ENCODE measurements at places on chromosomes 5 and 9. TPM values are rescaled to one million over a fixed set of nuclear protein-coding genes. Genes with fewer than 3 reads are reported as not detected.

DNA sequence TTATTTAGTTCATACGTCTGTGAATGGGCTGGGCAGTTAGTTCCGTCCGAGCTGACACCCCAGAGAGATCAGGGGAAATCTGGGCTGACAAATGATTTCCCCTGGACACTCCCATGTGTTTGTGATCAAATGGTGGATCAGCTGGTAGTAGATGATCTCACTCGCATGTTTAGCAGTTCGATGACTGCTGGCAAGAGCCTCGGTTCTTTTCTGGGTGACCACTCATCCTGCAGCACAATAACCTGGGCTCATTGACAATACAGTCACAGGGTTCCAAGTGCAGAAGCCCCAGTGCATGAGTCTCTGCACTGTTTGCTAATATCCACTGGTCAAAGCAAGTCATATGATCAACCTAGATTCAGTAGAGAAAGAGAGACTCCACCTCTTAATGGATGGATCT, 155.9 kb downstream of the NR2F1-AS1 start:
- no peak for DNase-seq
- H3K36me3 ChIP-seq, result no peaks in the 10 kb centered on the region
- no peaks in the 10 kb centered on the region for H3K27me3 ChIP-seq
- H3K4me3 ChIP-seq, result no peak overlapping the region
- no peak overlapping the region for H3K27ac ChIP-seq
- no peaks in the 10 kb centered on the region for H3K4me1 ChIP-seq

DNA sequence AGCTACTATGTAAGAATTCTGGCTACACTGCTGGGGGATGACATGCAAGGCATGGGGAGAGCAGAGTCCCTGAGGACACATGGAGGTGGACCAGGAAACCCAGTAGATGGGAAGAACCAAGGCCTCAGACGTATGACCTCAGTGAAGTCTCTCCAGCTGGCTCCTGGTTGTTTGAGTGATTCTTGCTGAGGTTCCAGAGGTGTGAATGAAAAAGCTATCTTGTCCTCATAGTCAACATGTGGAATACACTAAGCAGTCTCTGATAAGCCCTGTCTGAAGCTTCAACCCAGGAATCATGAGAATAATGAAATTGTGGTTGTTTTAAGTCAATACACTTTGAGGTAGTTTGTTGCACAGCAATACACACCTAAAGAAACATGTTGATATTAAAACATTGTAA, 78.0 kb downstream of the GABRA6 start:
- no peak overlapping the region for H3K27ac ChIP-seq
- no peaks in the 10 kb centered on the region for H3K4me1 ChIP-seq
- no peaks in the 10 kb centered on the region for H3K27me3 ChIP-seq
- no peak overlapping the region for H3K4me3 ChIP-seq
- no peak for DNase-seq
- no peaks in the 10 kb centered on the region for H3K36me3 ChIP-seq

DNA sequence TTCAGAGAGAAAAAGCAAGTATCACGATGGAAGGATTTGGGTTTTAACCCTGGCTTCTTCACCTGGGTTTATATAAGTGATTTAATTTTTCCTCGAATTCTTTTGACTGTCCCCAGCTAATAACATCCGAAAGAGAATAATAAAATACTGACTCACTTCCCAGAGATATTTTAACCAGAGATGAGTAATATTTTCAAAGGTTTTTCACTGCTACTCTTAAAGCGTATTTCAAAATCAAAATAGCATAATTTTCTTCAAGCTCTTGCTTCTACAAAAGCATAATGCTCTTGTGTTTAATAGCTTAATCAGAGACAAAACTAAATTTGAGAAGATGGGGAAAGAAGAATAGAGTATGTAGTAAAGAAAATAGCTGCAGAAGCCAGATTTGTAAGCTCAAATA, 215.2 kb upstream of the PTGER4 start:
- no peaks in the 10 kb centered on the region for H3K36me3 ChIP-seq
- DNase-seq, result no peak
- no peaks in the 10 kb centered on the region for H3K27me3 ChIP-seq
- H3K27ac ChIP-seq, result no peak overlapping the region
- H3K4me3 ChIP-seq, result no peak overlapping the region

GRCh38 chr9:14535161-14535955, 157.9 kb downstream of the ZDHHC21 start:
- no peaks in the 10 kb centered on the region for H3K27me3 ChIP-seq
- H3K4me1 ChIP-seq, result no peaks in the 10 kb centered on the region
- DNase-seq, result no peak
- no peaks in the 10 kb centered on the region for H3K36me3 ChIP-seq
- H3K4me3 ChIP-seq, result no peak overlapping the region

DNA sequence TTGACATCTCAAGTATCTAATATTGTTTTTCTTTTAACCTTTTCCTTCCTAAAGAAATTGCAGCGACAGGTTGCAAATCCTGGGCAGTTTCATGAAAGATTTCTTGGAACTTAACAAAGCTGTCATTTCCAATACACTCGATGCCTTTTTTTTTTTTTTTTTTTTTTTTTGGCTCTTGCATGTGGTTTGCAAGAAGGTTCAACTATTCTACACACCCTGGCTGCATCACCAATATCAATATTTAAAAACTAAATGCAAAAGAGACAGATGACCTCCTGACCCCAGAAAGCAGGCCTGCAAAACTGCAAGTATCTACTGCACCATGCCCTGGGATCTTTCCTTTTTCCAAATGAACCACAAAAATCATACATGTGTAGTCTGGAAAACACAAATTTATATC, 4.4 kb upstream of the NFIB start:
- no peak for DNase-seq
- no peaks in the 10 kb centered on the region for H3K36me3 ChIP-seq
- peak overlapping the region; percentile 84 for H3K27ac ChIP-seq
- no peaks in the 10 kb centered on the region for H3K27me3 ChIP-seq
- H3K4me3 ChIP-seq, result peak overlapping the region; percentile 60
- H3K4me1 ChIP-seq, result peaks cover 4% of the 10 kb centered on the region

GRCh38 chr9:98873951-98874371, 66.5 kb downstream of the GALNT12 start:
- no peaks in the 10 kb centered on the region for H3K4me1 ChIP-seq
- no peak overlapping the region for H3K27ac ChIP-seq
- H3K27me3 ChIP-seq, result no peaks in the 10 kb centered on the region
- H3K36me3 ChIP-seq, result no peaks in the 10 kb centered on the region

DNA sequence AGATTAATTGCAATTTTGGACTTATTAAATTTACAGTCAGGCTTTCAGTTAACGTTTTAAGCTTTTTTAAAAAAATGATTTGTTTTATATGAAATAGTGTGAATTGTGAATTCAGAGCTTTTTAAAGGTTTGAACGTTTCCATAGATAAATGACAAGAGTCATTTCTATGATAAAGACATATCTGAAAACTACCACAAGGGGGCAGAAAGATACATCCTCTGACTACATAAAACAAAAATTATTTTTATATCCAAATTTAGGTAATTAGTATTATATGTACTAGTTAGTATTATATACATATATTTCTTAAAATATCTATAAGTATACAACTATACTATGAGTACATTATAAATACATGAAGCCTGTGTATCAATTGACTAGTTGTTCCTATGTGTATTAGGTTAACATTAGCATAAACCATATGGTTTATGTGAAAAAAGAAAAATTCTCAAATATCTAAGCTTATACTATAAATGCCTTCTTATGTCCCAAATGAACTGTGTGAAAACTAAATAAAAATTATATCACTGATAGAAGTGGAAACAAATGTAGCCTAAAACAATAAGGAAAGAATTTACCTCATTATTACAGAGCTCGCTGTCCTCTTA, 155.2 kb downstream of the MEF2C start:
- no peak overlapping the region for H3K4me3 ChIP-seq
- H3K27ac ChIP-seq, result no peak overlapping the region
- DNase-seq, result no peak
- no peaks in the 10 kb centered on the region for H3K27me3 ChIP-seq
- H3K36me3 ChIP-seq, result no peaks in the 10 kb centered on the region
- H3K4me1 ChIP-seq, result peaks cover 10% of the 10 kb centered on the region

DNA sequence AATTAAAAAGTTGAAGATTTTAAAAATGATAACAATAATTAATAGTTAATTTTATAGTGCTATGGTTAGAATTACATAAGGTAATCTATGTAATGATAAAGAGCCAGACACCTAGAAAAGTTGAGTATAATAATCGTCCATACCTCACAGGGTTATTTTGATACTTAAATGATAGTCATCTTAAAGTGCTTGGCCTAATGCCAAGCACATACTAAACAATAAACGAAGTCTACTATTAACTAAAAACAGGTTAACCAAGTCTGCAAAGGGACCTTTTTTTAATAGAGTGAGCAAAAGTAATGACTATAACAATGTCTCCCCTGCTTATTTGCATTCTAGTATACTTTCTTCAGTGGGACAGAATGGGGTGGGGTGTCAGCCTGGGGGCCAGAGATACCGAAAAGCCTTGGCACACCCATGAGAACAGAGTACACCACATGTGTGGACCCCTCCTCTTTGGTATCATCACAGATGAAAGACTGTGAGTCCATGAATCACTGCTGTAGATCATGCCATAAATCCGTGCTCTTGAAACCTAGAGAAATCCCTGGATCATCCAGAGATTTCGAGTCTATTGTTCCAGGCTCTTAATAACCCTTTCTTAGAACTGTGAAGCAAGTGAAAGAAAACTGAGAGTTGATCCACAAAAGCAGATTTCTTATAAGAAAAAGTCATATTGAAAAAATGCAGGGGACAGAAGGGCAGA, 249.5 kb downstream of the PRELID2 start:
- H3K36me3 ChIP-seq, result no peaks in the 10 kb centered on the region
- no peak for DNase-seq
- no peak overlapping the region for H3K27ac ChIP-seq
- no peaks in the 10 kb centered on the region for H3K27me3 ChIP-seq

DNA sequence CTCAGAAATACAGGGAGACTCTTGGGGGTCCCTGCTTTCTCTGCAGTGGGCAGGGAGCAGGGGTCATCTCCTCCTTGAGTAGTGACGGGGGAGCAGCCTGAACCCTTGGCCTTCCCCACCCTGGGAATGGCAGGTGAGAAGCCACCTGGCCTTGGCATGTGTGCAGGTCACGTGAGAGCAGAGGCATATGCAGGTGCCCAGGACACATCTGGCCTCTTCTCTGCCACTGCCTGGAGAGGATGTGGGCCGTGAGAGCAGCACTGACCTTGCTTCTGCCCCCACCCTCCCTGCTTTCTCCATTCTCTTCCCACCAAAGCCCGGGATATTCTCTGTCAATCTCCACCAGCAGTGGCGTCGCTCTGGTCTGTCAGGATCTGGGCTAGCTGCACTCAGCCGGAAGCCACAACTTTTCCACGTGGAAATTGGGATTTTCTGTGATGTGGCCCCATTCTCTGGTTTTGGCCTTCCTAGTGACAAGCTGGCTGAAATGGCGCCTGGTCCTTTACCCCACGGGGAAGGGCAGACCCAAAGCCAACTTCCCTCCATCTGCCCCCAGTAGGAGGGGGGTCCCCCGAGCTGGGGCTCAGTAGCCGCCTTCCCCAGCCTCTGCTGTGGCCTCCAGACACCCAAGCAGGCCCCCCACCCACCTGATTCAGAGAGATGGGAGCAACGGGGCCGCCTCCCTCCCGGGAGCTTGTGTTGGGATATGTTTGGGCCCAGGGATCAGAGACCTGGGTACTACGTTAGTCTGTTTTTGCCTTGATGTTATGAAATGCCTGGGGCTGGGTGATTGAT, 70.4 kb upstream of the FCN1 start:
- H3K36me3 ChIP-seq, result no peaks in the 10 kb centered on the region
- H3K27me3 ChIP-seq, result no peaks in the 10 kb centered on the region
- H3K4me3 ChIP-seq, result no peak overlapping the region
- DNase-seq, result no peak

DNA sequence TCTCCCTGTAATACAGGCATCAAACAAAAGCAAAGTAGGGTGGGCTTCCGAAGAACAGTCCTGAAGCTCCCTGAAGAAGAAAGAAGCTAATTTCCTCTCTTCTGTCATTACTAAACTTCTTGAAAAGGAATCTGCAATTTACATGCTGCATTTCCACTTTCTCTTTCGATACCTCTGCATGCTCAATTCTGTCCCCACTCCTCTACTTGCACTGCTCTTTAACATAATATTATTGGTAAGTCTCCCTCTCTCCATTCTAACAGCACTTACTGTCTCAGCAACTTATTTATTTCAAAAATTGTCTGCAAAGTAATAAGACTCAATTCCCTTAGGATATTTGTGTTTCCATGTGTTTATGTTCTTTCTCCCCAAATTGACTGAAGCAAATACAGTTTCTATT, 3.9 kb upstream of the PLPP1 start:
- H3K36me3 ChIP-seq, result no peaks in the 10 kb centered on the region
- H3K4me3 ChIP-seq, result no peak overlapping the region
- H3K27ac ChIP-seq, result peak overlapping the region; percentile 31
- no peaks in the 10 kb centered on the region for H3K27me3 ChIP-seq
- H3K4me1 ChIP-seq, result peaks cover 10% of the 10 kb centered on the region
- DNase-seq, result no peak

- H3K27ac ChIP-seq, result no peak overlapping the region
- no peaks in the 10 kb centered on the region for H3K27me3 ChIP-seq
- DNase-seq, result no peak
- no peak overlapping the region for H3K4me3 ChIP-seq
- H3K4me1 ChIP-seq, result peaks cover 13% of the 10 kb centered on the region
- H3K36me3 ChIP-seq, result no peaks in the 10 kb centered on the region
Observed at GRCh38 chr5:154202379-154203260, 12.1 kb downstream of the GALNT10 start.

DNA sequence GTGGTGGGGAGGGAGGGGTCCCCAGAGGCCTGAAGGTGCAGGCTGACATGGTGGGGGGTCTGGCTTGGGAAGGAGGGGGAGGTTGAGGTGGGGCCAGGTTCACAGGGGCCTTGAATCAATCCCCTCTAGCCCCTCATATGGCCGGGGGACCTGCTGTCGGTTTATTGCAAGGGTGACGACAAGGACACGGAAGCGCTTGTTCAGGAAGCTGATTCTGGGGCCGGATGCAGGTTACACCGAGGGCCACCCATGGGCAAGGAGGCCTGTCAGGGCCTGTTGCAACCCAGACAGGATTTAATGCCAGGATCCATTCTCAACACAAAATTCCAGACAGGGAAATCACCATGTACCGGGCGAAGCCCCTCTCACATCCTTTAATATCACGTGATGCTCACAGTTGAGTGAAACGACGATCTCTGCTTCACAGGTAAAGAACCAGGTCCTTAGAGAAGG, 41.6 kb upstream of the SYNPO start:
- H3K27ac ChIP-seq, result no peak overlapping the region
- no peak overlapping the region for H3K4me3 ChIP-seq
- no peak for DNase-seq
- H3K36me3 ChIP-seq, result no peaks in the 10 kb centered on the region

GRCh38 chr5:26390608-26391007, 647.8 kb downstream of the CDH9 start:
- no peaks in the 10 kb centered on the region for H3K27me3 ChIP-seq
- H3K4me3 ChIP-seq, result no peak overlapping the region
- no peak for DNase-seq
- H3K4me1 ChIP-seq, result no peaks in the 10 kb centered on the region
- no peaks in the 10 kb centered on the region for H3K36me3 ChIP-seq

The C9orf78 gene
- total RNA-seq, result 33.6 TPM

The CDKN2A gene
- not detected for total RNA-seq

The SLC6A18 gene
- not detected for total RNA-seq

The SHC3 gene
- 1.7 TPM for total RNA-seq

The IL3 gene
- not detected for total RNA-seq

The BDP1 gene
- total RNA-seq, result 30.7 TPM

The BARHL1 gene
- total RNA-seq, result not detected

The NME5 gene
- 1.7 TPM for total RNA-seq

The FOXD4L3 gene
- total RNA-seq, result not detected

Measured in Panc1 (cell line).